ENCODE measurements at places on chromosomes 2 and 18. TPM values are rescaled to one million over a fixed set of nuclear protein-coding genes. Genes with fewer than 3 reads are reported as not detected.

DNA sequence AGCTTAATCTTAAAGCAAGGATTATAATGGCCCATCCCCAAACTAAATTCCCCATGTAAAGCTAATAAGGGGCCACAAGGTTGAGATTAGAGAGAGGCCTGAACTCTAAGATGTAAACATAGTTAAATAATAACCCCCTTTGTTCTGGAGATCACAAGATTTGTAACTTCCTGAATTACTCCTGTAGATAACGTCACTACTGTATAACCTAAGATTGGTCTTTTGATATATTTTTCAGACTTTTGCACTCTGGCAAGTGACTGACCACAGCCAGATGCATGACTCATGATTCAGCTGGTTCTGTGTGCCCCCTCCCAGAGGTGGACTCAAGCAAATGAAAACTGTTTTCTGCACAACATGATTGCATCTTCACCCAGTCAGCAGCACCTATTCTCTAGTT lies 686.0 kb upstream of the DDX18 start:
- peak; percentile 2 for DNase-seq

DNA sequence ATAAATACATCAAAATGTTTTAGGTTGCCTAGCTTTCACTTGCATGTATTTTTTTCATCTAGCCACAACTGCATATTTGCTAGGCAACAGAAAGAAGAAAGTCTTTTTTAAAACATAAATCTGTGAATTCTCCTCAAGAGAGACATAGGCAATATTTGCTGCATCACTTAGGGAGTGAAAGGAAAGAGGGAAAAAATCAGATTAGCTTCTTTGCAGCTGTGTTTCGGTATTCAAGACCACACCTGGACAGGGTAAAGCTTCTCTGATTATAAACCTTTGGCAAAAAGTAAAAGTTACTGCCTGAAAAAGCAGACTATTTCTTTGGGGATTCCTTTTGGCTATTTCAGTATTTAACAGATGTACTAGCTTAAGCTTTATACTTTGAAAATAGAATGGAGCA lies 280.9 kb upstream of the ZSWIM2 start:
- DNase-seq, result no peak

DNA sequence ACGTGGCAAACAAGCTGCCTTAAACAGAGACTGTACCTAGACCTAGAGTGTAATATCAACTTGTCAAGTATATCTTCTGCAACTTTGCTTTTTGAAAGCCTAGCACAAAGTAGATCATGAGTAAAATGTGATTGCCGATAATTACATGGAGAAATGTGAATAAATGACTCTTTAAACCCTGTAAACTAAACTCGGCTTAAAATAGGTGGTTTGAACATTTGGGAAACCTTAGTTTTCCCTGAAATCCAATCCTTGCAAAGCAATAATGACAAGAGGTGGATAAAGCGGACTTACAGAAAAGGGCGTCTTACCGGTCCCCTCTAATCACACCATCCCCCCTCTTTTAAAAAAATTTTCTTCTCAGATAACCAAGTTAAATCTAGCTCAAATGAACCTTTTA lies 549 bp upstream of the PSMD14 start:
- peak; percentile 6 for DNase-seq

DNA sequence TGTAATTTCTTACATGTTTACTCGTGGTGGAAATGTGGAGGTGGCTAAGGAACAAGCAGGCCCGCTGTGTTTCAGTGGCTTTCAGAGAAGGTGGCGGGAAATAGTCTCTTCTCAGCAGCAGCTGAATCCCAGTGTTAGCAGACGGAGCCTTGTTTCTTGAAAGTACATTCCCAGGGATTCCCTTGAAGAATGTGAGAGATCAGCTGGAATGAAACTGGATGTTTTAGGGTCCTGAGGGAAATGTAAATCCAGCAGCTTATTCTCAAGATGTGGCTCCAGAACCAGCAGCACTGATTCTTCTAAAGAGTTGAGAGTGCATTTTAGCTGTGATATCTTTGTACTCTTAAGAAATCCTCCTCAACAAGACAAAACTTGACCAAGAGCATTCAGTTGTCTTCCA lies 59.1 kb downstream of the CDC42EP3 start:
- DNase-seq, result no peak

DSG4 gene
- not detected for total RNA-seq

ITGA6 gene
- total RNA-seq, result 18.9 TPM
